ENCODE measurements at places on chromosomes 6 and 20.

- DNase-seq, result peak; percentile 91
Measured at GRCh38 chr6:170552765-170553533, at the start of gene PSMB1. Gene PSMB1, minus strand, starts transcription at chr6:170553307. Its CDS starts 65 bp downstream, at chr6:170553242.

- DNase-seq, result no peak
Measured at GRCh38 chr6:43930440-43931154, 160.6 kb downstream of the VEGFA start.

DNA sequence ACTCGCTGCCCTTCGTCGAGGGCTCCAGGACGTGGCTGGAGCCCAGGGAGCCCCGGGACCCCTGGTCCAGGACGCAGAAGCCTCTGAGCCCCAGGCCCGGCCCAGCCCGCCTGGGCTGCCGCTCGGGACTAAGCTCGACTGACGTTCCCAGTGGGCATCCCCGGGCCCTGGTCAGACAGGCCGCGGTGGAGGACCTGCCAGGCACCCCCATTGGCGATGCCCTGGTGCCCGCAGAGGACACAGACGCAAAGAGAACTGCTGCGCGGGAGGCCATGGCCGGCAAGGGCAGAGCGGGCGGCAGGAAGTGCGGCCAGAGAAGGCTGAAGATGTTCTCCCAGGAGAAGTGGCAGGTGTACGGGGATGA lies 28.9 kb downstream of the ZNF831 start:
- no peak for DNase-seq

GRCh38 chr6:10276660-10277287 lies 138.1 kb downstream of the TFAP2A start:
- no peak for DNase-seq

- DNase-seq, result no peak
Measured at GRCh38 chr20:51487076-51487475, 55.4 kb downstream of the NFATC2 start.

Measured in stimulated activated CD4-positive, alpha-beta T cell treated with anti-CD3 and anti-CD28 coated beads, Interleukin-15, amount 100 ng/mL, for 24 hours (primary cell).